ENCODE measurements at places on chromosomes 11 and 22.

- DNase-seq: no peak
Observed at GRCh38 chr11:85953491-85954143, 98.4 kb downstream of the CCDC83 start.

GRCh38 chr11:6876325-6876724, at the start of gene OR10A4:
Gene OR10A4 (plus strand): TSS chr11:6876625. CDS start chr11:6876648, 23 bp downstream.
- DNase-seq: no peak

DNA sequence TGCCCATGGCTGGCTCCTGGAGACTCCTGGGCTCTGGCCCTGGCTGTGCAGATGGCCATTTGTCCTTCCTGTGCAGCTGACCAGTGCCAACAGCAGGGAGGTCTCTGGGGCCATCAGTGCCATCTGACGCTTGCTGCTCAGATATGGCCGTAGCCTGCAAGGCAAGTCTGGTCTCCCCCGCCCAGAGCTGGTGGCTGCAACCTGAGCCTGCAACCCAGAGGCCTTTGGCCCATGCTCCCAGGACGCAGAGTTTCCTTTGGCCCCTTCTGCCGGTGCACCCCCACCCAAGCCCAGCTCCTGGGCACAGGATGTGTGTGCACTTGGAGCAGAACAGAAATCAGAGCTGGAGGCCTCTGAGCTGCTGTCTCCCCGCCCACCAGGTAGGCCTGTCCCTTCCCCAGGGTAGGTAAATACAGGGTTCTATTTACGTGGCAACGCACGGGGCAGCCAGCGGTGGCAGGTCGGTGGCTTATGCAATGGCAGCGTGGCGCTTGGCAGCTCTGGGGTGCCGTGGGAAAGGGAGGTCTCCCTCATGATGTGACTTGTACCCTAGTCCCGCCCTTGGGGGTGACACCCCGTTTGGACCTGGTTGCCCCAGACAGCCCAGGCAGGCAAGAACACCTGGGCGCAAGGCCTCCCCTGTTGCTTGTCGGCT, 21.0 kb upstream of the MYEOV start:
- no peak for DNase-seq

DNA sequence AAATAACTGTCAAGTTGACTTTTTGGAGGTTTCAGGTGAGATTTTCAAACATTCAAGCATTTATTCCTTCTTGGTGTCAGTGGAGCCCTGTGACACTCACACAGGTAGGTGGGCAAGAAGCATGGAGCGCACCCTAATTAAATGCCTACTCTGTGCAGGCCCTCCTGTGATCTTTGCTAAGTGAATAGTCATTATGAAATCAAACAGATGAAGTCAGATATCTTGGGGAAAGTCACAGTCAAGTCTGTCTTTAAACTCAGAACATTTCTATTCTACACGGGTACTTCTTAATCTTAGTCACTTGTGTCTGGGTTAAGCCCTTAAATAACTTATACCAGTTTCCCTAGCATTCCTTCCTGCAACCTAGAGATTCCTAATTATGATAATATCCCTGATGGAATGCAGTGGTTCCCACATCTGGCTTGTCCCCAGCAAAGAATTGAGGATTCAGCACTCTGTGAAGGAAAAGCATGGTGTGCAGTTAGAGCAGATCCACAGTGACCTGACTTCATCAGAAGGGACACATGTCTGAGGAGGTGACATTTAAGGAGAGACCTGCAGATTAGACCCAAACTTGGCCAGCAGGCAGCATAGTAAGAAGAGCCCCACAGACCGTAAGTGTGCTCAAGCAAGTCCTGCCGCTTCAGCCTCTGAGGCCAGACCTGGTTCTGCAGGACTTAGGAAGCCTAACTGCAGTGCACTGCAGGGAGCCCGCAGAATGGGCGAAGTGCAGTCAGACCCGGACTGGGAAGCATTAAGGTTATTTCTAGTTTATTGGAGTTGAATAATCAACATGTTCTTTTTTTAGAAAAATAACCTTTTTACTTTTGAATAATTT, 85.3 kb upstream of the GAL start:
- no peak for DNase-seq

- no peak for DNase-seq
Observed at GRCh38 chr22:22366537-22366936, 122.0 kb downstream of the VPREB1 start.

- DNase-seq: no peak
Observed at GRCh38 chr11:59102259-59102765, 4.7 kb upstream of the FAM111B start.

DNA sequence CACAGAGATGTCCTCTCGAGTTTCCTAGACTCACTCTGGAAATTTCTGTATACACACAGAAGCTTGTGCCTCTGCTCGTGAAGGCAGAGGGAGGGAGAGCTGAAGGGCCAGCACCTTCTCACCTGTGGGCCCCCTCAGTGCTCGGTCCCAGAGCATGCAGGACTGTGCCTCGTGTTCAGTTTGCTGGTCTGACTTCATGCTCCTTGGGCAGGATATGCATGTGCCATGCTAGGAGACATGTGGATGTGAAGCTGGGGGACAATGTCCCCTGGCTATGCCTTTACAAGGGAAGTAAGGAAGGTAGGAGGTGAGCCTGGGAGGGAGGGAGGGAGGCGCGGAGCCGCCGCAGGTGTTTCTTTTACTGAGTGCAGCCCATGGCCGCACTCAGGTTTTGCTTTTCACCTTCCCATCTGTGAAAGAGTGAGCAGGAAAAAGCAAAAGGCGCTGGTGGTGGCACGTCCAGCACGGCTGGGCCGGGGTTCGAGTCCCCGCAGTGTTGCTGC, 22.6 kb downstream of the NEAT1 start:
- no peak for DNase-seq

DNA sequence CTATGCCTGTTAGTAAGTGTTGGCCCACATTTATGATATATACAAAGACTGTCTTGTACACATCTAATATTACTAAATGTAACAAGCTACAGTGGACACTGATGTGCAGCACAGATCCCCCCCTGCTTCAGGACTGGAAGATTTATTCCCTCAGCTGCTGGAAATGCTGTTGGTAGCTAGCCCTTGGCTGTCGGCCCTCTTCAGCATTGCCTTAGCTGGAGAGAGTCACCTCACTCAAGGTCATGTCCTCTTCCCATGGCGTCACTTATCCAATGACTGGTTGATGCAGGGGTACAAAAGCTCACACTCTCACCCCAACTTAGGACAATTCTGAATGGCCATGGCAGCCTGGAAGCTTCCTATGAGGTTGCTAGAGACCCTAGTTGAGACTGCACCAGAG, 312.7 kb downstream of the SOX6 start:
- no peak for DNase-seq

DNA sequence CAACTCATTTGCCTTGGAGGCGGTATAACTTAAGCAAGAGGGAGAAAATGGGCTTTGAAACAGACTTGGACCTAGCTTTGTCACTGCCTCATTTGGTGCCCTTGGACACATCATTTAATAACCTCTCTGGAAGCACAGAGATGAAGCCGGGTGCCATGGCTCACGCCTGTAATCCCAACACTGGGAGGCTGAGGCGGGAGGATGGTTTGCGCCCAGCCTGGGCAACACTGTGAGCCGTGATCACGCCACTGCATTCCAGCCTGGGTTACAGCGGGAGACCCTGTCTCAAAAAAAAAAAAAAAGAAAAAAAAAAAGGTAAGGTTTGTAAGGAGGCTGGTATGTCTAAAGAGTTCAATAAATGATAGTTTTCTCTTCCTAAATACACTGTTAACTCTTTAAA, 806 bp downstream of the COA4 start:
- DNase-seq: no peak

- DNase-seq: no peak
Observed at GRCh38 chr11:106061249-106061784, 15.8 kb downstream of the KBTBD3 start.

DNA sequence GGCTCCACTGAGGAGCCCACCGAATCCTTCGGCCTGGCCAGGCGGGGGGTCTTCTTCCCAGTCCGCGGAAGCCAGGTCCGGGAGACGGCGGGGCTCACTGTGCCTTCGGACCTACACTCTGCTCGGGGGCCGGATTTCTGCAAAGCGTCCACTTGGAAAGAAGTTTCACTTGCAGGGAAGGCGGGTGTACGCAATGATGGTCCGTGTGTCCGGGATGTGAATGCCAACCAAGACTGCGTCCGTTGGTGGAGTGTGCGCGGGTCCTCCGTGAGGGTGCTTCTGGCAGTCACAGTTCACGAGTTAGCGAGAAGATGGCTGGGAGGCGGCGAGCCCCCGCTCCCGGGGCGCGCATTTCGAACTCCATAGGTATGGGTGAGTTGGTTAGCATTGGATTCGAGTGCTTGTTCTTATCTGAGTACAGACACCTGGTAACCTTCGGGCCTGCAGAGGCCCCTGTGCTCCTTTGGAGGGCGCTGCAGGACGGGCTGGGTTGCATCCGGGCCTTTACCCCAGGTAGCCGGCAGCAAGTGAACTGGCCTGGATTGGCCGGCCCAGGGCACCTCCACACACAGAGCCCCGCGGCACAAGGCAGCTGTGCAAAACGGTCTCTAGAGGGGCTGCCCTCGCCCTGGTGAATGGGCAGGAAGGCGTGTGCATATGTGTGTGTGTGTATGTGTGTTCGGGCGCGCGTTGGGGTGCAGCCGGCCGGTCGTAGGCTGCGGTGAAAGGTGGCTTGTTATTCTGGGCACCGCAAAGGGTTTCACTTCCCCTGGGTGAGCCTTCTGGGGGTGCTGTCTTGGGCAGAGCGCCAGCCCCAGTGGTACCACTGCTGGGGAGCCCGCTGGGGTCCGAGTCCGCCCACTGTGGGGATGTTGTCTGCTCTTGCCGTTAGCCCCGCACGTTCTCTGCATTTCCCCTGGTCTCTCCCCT, 13.3 kb upstream of the CYP2R1 start:
- DNase-seq: no peak

GRCh38 chr11:32176223-32176934, 85.5 kb downstream of the RCN1 start:
- peak; percentile 77 for DNase-seq

DNA sequence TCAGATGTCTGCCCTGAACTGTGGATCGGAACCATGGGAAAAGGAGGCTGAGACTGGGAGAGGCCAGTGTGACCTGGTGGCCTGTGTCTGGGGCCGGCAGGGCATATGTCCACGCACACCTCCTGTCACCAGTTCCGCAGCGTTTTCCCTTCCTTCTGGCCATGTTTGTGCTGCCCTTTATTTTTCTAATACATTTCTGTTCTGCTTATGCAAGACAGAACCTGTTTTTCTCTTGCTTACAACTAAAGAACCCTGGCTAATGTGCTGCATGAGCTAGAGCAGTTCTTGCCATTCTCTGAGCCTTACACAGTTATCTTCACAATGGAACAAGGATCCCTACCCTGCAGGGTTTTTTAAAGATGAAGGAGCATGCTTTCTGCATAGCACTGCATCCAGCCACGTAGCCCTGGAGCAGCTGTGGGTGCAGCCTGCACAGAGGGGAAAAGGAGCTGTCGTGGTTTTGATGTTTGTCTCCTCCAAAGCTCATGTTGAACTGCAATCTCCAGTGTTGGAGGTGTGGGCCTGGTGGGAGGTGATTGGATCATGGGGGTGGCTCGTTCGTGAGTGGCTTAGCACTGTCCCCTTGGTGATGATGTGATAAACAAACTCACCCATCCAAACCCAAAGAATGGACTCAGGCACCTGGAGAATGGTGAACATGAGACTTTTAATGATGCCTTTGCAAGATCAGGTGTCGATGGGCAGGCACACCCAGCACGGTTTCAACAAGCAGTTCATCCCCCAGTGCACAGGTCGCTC, 84.8 kb upstream of the SHANK2 start:
- no peak for DNase-seq

- no peak for DNase-seq
Observed at GRCh38 chr11:43879789-43880639, 617 bp upstream of the ALKBH3 start.
